ENCODE measurements at places on chromosomes 1 and 21.

- no peak for DNase-seq
Measured at GRCh38 chr1:66730462-66730861, 21.8 kb upstream of the DYNLT5 start.

DNA sequence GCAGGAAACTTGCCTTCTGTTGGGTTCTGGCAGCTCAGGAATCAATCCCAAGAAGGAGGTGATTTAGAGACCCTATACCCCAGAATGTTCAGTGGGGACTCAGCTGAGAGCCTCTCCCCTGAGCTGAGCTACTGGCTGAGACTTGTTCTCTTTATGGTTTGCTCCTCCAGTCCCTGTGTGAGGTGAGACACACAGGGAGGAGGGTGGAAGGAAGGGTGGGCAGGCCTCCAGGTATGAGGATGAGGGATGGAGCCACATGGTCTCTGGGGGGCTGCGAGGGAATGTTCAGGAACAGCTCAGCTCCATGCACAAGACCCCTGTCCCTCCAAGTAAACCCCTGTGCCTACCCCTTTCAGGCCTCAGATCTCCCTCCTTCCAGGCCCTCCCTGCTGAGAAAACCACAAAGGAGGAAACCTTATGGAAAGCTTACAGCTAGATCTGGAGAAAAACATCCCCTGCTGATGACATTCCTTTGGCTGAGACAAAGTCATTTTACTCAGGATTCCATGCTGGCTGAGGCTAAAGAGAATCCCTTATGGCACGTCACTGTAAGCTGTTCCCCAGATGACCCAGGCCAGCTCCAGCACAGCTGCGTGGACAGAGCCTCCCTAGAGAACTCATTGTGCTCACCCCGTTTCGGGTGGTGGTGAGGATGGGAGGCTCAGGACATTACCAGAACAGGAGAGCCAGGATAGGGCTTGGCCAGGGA lies 91.5 kb upstream of the IPO9 start:
- DNase-seq: no peak

- DNase-seq: no peak
Measured at GRCh38 chr1:224317383-224318045, 12.5 kb downstream of the NVL start.

DNA sequence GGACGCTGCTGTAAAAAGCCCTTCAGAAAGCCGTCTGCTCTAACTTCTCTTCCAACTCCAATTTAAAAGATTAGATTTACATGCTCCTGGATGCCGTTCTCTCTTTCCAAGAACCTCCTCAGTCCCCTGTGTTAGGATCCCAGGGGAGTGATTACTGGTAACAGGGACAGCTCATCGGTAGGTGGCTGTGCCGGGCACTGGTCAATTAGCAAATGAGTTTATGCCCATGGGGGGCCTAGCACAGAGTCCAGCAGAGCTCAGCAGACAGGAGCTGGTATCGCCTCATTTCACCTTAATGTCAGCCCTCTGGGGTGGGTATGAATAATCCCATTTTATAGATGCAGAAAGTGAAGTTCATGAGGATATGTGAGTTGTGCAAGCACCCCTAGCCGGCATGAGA lies 191.9 kb downstream of the GRIK3 start:
- DNase-seq: no peak

DNA sequence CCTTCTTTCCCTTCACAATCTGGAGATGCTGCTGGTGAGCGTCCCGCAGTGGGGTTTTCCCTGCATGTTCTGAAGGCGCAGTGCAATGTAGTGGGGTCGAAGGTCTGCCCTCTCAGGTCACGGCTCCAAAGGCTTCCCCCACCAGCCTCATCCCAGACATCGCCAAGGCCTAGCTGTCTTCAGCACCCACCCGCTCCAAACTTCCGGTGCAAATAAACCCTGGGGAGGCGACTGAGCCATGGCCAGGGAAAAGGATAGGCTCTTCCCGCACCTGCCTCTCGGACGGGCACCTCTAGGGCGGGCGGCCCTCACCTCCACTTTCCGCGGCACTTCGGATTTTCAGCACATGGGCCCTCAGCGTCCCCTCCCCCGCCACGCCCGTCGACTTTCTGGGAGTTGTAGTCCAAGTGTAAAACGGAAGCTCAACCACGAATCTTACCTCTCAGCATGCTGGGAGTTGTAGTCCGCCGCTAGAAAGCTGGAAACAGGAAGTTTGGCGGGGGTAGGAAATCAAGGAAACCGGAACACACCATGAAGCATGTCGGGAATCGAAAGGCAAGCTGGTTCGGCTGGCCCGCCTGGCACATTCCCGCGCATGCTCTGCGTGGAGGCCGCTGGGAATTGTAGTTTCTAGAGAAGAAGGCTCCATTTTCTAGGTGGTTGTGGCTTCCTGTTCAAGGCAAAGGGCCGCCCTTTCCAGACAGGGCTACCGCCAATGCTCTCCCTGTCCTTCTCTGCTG lies at the start of gene MRPL24:
TSS of gene MRPL24 (minus strand) at position 348 of the 740 bp plus-strand sequence. CDS start 2,384 bp downstream, outside the sequence.
- DNase-seq: peak; percentile 99

DNA sequence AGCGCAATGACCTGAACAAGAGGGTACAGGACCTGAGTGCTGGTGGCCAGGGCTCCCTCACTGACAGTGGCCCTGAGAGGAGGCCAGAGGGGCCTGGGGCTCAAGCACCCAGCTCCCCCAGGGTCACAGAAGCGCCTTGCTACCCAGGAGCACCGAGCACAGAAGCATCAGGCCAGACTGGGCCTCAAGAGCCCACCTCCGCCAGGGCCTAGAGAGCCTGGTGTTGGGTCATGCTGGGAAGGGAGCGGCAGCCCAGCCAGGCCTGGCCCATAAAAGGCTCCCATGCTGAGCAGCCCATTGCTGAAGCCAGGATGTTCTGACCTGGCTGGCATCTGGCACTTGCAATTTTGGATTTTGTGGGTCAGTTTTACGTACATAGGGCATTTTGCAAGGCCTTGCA lies 5.4 kb upstream of the CCDC28B start:
- no peak for DNase-seq

- DNase-seq: no peak
Measured at GRCh38 chr1:92505015-92505692, 18.4 kb upstream of the GFI1 start.

GRCh38 chr1:215497528-215497927 lies 69.6 kb upstream of the KCTD3 start:
- no peak for DNase-seq

Data from CD4-positive, alpha-beta T cell treated with Interferon alpha-2 for 1 hour (primary cell).